Adipose tissue (tissue), 3 donors: ENCODE measurements at places on chromosomes 16 and 17. TPM values are rescaled to one million over a fixed set of nuclear protein-coding genes. Genes with fewer than 3 reads are reported as not detected.

RNF112 gene
- 3.6 TPM for polyA plus RNA-seq

KLHDC4 gene
- 28.1 TPM for polyA plus RNA-seq

C1QTNF8 gene
- polyA plus RNA-seq, result not detected

DCAF7 gene
- polyA plus RNA-seq, result 18.2 TPM

GPR142 gene
- polyA plus RNA-seq, result 0.31 TPM

UTP18 gene
- 20.2 TPM for polyA plus RNA-seq

MYL4 gene
- 0.22 TPM for polyA plus RNA-seq

HAP1 gene
- polyA plus RNA-seq, result 0.48 TPM

TMEM235 gene
- not detected for polyA plus RNA-seq

ARL4D gene
- 7.2 TPM for polyA plus RNA-seq

METTL22 gene
- polyA plus RNA-seq, result 12.6 TPM

NPIPB5 gene
- polyA plus RNA-seq, result 68.4 TPM

CHP2 gene
- polyA plus RNA-seq, result 0.05 TPM

GP2 gene
- polyA plus RNA-seq, result 24,783 TPM

C16orf86 gene
- 4.9 TPM for polyA plus RNA-seq

GRAPL gene
- polyA plus RNA-seq, result 3.8 TPM

HSD17B2 gene
- 1.2 TPM for polyA plus RNA-seq

CDH11 gene
- polyA plus RNA-seq, result 0.91 TPM

MYH13 gene
- not detected for polyA plus RNA-seq

KRTAP2-3 gene
- not detected for polyA plus RNA-seq

ZNF18 gene
- 3.6 TPM for polyA plus RNA-seq

CFAP119 gene
- 1.6 TPM for polyA plus RNA-seq
